Fibroblast of skin of right biceps (primary cell): ENCODE measurements at places on chromosomes 3 and 15.
A peak's percentile ranks its signal among the peaks of the same experiment; 100 is the strongest.

DNA sequence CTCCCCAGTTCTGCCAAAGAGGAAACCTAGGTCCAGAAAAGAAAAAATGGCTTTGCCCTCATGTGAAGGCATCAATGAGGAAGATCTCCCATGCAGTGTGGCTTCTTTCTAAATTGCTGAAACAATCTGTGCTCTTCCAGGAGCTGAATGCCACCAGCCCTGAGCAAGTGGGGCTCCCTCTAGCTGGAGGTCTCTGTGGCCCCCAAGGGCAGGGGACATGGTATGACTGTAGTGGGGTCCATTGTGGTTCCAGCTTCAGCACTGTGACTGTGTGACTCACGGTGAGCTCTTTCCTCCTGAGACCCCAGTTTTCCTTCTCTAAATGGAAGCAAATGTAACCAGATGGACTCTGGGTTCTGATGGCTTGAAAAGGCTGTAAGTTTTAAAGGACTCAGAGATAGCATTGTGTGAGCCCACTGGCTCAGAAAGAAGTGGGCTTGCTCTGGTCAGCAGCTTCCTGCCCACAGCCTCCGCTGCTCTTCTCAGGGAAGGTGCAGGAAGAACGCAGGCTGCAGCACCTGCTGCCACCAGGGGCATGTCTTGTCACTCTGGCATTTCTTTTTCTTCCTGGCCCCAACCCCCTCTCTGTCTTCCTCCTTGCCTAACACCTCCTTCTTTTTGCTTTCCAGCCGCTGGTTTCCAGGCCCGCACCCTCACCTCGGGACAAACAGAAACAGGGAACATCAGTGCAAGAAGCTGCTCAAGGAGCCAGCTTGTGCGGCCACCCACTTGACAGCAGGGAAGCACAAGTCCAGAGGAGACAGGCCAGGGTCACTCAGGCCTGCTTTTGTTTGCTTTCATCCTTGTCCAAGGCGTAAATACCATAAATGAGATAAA lies 5.8 kb upstream of the CXCR6 start:
- DNase-seq: no peak

GRCh38 chr3:123292321-123293310 lies 90.9 kb downstream of the SEC22A start:
- no peak for DNase-seq

- DNase-seq: no peak
Observed at GRCh38 chr15:101175401-101175800, 76.4 kb downstream of the CHSY1 start.

- DNase-seq: no peak
Observed at GRCh38 chr3:30551266-30551665, 55.1 kb upstream of the TGFBR2 start.

DNA sequence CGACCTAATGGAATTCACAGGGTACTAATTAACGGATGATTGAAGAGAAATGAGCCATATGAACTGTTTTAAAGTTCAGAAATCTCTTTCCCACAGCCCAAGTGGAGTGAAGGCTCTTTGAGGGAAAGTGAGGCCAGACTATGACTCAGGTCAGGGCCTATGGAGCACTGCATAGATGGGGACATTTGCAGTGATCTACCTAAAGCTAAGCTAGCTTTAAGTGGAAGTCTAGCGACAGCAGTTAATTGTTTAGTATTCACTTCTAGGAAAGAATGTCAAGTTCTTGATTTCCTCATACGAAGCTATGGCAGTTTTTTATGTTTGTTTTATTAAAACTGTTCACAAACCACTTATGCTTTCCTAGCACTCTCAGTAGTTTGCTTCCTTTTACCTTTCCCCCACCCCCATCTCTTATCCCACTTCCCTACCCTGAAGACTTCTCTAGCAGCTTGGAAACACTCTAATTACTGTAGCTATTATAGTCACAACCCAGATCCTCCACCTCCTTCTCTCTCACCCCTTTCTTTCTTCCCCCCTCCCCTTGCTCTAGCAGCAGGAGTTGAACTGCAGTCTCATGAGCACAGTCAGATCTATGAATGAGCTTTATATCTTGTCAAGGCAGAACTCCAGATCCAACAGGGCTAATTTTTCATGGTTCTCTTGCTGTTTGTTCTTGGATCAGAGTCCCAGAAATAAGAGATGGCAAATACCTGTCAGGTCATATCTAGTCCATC lies 6.2 kb downstream of the ZNF609 start:
- DNase-seq: no peak

GRCh38 chr3:155007729-155008128 lies 72.4 kb upstream of the MME start:
- DNase-seq: no peak

- no peak for DNase-seq
Observed at GRCh38 chr15:36472672-36473071, 106.8 kb upstream of the CDIN1 start.

- peak; percentile 56 for DNase-seq
Observed at GRCh38 chr3:88219138-88219792, 69.5 kb downstream of the C3orf38 start.

- no peak for DNase-seq
Observed at GRCh38 chr3:69762768-69763229, 23.5 kb downstream of the MITF start.

- no peak for DNase-seq
Observed at GRCh38 chr3:123372686-123373473, 76.0 kb downstream of the ADCY5 start.

- no peak for DNase-seq
Observed at GRCh38 chr3:121520510-121520909, 25.3 kb downstream of the POLQ start.

- no peak for DNase-seq
Observed at GRCh38 chr15:84873997-84874396, 10.5 kb upstream of the SLC28A1 start.

GRCh38 chr3:152610622-152611021 lies 224.3 kb upstream of the P2RY1 start:
- no peak for DNase-seq

DNA sequence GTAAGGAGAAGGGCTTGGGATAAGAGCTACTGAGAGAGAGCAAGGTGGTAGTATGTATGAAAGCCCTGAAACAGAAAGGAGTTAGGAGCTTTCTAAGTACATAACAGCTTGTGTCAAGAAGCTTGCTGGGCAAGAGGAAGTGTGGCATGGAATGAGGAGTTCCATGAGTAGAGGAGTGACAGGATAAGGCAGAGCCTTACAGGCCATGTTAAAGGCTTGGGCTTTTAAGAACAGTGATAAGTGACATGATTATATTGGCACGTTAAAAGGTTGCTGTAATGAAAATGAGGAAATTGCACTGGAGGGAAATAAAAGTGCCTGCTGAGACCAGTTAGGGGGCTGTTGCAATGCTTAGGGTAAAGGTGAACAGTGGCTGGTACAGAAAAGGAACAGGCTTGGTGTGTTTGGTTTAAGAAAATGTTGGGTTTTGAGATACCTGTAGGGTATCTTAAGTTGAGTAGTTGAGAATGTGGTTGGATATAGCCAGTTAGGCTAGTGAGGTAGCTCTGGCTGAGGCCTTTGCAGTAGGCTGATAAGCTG lies 49.0 kb downstream of the MEF2A start:
- no peak for DNase-seq

DNA sequence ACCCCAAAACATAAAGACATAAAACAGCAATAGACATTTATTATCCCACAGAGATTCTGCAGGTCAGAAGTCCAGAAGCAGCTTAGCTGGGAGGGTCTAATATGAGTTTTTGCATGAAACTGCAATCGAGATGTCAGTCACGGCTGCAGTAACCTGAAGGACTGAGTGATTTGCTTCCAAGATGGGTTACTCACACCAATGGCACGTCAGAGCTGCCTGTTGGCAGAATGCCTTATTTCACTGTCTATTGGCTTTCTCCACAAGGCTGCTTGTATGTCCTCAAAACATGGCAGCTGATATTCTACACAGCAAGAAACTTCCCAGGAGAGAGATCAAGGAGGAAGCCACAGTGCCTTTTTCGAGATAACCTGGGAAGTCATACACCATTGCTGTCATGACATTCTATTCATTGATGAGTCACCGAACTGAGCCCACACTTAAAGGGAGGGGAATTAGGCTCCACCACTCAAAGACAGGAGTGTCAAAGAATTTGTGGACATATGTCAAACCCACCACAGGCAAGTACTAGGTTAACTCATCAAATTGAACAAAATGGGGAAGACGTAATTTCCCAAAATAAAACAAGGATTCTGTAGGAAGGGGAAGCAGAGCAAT lies 122.2 kb downstream of the SYNPR start:
- peak; percentile 56 for DNase-seq

- DNase-seq: no peak
Observed at GRCh38 chr3:40912461-40912860, 286.8 kb upstream of the CTNNB1 start.

- no peak for DNase-seq
Observed at GRCh38 chr15:60528530-60528929, 49.6 kb upstream of the ICE2 start.

- DNase-seq: peak; percentile 29
Observed at GRCh38 chr3:99256788-99257187, 355.3 kb upstream of the DCBLD2 start.

- DNase-seq: peak; percentile 64
Observed at GRCh38 chr3:142844339-142844977, 44.4 kb downstream of the PCOLCE2 start.

GRCh38 chr3:105436687-105437086 lies 70.0 kb downstream of the ALCAM start:
- DNase-seq: no peak

DNA sequence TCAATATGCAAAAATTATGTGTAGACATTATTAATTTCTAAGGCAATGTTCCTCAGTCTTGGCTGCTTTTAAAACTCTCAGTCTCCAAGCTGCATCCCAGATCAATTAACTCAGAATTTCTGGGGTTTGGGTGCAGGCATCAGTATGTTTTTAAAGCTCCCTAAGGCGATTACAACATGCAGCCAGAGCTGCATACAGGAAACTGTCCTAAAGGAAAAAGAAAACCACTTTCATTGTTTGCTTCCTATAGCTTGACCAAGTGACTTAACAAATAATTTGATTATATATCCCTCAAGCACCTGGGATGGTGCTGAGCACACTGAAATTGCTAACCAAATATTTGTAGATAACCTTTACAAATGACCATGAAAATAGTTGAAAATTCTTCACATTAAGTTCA lies 194.7 kb downstream of the DTWD1 start:
- peak; percentile 77 for DNase-seq

- DNase-seq: peak; percentile 80
Observed at GRCh38 chr3:64088408-64089205, 65.3 kb upstream of the PSMD6 start.

GRCh38 chr3:184479426-184480126 lies 82.0 kb upstream of the EPHB3 start:
- DNase-seq: no peak

- peak; percentile 91 for DNase-seq
Observed at GRCh38 chr3:155232605-155233004, 60.9 kb downstream of the STRIT1 start.
